ENCODE measurements at places on chromosomes 13 and 19.

DNA sequence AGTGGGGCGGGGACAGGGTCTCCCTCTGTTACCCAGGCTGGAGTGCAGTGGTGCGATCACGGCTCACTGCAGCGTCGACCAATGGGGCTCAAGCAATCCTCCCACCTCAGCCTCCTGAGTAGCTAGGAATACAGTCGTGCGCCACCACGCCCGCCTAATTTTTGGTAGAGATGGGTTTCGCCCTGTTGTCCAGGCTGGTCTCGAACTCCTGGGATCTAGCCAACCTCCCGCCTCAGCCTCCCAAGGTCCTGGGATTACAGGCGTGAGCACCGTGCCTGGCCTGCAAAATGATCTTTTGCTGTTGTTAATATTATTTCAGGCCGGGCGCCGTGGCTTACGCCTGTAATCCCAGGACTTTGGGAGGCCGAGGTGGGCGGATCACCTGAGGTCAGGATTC lies 621 bp upstream of the TGDS start:
- no peak for DNase-seq

- DNase-seq = no peak
Observed at GRCh38 chr19:29577649-29577963, 28.5 kb upstream of the POP4 start.

- DNase-seq = no peak
Observed at GRCh38 chr13:112986470-112986869, 17.5 kb downstream of the MCF2L start.

GRCh38 chr19:43439709-43440063 lies 25.0 kb downstream of the TEX101 start:
- DNase-seq = no peak

GRCh38 chr13:106241974-106242953 lies 293.2 kb downstream of the EFNB2 start:
- DNase-seq = no peak

- DNase-seq = no peak
Observed at GRCh38 chr19:28820289-28820688, 392.7 kb downstream of the UQCRFS1 start.

DNA sequence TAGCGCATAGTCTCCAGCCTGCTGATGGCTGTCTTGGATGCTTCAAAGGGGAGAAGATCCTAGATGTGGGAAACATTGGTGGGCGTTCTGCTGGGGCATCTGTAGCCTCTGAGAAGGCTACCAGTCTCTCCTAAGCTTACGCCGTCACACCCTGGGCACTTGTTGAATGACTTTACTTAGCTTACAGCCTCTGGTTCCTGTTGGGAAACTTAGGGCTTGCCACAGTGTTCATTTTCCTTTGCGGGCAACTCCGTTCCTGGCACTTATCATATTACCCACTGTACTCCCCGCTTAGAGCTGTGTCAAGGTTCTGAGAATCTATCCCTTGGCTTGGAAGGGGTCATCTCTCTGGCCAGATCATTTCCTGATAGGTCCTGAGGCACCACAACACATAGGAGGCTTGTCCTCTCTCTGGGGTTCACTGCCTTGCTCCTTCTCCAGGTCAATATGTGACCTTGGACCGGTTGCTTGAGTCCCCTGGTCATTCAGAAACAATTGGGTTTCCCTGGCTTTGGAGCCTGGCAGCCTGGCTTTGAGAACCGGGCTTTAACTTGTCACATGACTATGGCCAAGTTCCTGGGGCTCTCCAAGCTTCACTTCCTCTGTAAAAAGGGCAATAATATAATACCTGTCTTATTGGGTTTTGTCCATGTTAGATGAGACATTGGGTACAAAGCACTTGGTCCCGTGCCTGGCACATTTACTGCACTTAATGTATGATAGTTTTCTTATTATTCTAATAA lies 20.5 kb upstream of the ALOX5AP start:
- no peak for DNase-seq

DNA sequence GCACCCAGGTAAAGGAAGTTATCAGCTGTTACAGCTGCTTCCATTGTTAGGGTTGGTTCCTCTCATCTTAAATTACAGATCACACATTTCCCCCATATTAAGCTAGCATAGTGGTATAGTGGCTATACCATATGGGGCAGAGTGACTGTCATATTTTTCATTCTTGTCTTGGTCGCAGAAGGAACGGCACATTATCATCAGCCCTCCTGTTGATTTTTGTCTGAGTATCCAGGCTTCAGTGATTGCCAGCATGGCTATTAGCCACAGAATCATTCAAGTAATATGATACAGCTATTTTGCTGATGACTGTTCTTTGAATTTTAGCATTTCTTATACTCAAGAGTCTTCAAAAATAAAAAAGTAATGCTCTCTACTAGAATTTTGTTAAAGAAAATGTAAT lies 240.9 kb downstream of the LIG4 start:
- no peak for DNase-seq

- no peak for DNase-seq
Observed at GRCh38 chr13:39538816-39539790, 63.9 kb downstream of the LHFPL6 start.

DNA sequence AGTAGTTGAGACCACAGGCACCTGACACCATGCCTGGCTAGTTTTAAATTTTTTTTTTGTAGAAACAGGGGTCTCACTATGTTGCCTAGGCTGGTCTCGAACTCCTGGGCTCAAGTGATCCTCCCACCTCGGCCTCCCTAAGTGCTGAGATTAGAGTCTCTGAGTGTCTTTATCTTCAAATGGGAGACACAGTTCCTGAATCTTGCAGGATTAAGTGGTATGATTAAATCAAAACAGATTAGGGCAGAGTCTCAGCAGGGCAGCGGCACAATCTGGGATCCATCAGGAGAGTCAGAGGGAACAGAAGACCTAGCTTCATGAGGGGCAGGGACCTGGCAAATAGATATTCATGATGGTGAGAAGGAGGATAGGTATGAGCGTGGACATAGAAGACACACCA lies 953 bp downstream of the RLN3 start:
- DNase-seq = no peak

DNA sequence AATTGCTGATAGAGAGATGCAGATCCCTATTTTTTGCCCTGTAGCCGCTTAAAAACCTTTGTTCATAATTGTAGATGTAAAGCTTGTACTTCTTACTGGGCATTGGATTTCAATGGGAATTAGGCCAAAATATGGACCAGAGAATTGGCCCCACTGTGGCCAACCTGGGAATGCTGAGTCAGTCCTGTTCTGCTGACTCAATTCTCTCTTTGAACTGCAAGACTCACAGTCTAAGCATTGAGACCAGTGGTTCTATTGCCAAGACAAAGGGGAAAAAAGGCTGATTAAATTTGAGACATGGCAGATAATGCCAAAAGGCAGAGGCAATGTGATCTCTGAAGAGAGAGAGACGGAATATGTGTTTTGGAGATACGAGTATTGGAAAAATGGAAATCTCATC lies 72.5 kb upstream of the UBL3 start:
- DNase-seq = no peak

DNA sequence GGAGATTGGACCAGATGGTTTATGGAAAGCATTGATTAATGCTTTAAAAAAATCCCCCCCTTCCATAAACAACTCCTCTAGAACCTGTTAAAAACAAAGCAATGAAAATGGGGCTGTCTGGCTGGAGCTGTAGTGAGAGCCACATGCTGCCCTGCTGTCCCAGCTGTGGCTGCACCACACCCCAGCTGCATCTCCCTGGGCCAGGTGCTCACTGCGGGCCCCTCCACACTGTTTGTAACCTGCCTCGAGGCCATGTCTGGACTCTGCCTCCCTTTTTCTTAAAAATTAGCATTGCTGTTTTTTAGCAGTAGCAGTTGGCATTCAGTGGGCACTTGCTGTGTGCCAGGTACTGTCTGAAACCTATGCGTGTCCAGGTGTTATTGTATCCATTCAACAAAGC lies 15.2 kb upstream of the F2RL3 start:
- DNase-seq = no peak

DNA sequence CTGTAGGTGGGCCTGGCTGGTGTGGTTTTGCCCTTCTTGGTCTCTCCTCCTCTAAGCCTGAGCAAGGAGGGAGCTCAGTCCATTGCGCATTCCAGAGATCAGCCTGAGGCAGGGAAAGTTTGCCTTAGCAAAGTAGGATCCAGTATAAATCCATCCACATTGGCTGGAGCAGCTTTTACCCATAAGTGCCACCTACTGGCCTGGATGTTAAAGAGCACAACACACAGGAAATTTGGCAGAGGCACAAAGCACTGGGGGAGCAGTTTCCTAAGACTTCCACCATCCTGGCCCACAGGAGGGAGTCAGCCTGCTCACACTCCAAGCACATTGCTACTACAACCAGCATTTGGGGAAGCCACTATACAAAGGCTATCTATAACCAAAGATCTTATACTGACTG lies 1124.2 kb downstream of the SLITRK1 start:
- DNase-seq = no peak

- DNase-seq = no peak
Observed at GRCh38 chr13:112053744-112054615, 13.0 kb upstream of the SOX1 start.

- peak; percentile 15 for DNase-seq
Observed at GRCh38 chr19:44303976-44304568, 753 bp downstream of the ZNF235 start.

- peak; percentile 33 for DNase-seq
Observed at GRCh38 chr13:98141509-98142379, 1.1 kb upstream of the FARP1 start.

- DNase-seq = no peak
Observed at GRCh38 chr13:82636119-82636518, 1246.2 kb downstream of the SLITRK1 start.

DNA sequence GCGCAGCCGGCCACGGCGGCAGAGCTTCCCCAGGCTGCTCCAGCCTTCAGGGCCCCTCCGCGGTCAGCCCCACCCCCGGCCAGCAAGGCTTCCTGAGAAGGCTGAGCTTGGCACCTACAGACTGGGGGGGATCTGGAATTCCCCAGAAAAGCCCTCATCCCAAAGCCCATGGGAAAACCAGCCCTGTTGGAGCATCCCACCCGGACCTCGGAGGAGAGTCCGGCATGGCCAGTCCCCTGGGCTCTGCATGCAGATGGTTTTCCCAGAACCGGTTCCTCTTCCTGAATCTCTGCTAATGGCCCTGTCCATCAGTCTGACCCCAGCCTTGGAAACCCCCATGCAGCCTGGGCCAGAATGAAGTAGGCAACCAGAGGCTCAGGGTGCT lies 10.3 kb downstream of the RASA3 start:
- DNase-seq = no peak

GRCh38 chr19:33393286-33394005 lies 19.9 kb downstream of the CEBPG start:
- DNase-seq = no peak

DNA sequence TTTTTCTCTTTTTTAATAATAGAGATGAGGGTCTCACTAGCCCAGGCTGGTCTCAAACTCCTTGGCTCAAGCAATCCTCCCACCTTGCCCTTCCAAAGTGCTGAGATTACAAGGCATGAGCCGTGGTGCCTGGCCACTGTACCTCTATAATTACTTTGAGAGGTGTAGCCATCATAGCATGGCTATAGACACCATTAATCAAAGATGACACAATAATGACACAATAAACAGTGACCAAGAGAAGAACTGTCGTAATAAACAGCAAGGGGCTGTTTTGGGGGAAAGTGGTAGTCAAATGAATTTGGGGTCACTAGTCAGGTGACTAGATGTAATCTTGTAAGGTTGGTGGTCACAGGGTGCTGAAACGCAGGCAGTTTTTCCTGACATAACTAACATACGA lies 30.4 kb downstream of the KLF5 start:
- DNase-seq = no peak

DNA sequence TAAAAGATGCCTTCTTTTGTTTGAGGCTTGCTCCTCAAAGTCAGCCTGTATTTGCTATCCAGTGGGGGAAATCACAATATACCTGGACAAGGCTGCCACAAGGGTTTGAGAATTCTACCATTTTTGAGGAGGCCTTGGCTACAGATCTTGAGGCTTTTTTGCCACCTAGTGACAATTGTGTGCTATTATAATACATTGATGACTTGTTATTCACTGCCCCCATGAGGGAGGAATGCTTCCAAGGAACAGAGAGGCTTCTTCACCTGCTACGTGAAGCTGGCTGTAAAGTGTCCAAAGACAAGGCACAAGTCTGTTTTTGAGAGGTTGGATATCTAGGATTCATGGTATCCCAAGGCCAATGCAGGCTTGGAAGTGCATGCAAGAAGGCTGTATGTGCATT lies 72.5 kb downstream of the ZNF708 start:
- no peak for DNase-seq

GRCh38 chr19:14166999-14167575 lies 30.7 kb upstream of the ASF1B start:
- DNase-seq = no peak

- no peak for DNase-seq
Observed at GRCh38 chr13:89490661-89491060, 1819.5 kb downstream of the SLITRK5 start.

GRCh38 chr13:44755872-44756271 lies 179.7 kb upstream of the TSC22D1 start:
- no peak for DNase-seq

DNA sequence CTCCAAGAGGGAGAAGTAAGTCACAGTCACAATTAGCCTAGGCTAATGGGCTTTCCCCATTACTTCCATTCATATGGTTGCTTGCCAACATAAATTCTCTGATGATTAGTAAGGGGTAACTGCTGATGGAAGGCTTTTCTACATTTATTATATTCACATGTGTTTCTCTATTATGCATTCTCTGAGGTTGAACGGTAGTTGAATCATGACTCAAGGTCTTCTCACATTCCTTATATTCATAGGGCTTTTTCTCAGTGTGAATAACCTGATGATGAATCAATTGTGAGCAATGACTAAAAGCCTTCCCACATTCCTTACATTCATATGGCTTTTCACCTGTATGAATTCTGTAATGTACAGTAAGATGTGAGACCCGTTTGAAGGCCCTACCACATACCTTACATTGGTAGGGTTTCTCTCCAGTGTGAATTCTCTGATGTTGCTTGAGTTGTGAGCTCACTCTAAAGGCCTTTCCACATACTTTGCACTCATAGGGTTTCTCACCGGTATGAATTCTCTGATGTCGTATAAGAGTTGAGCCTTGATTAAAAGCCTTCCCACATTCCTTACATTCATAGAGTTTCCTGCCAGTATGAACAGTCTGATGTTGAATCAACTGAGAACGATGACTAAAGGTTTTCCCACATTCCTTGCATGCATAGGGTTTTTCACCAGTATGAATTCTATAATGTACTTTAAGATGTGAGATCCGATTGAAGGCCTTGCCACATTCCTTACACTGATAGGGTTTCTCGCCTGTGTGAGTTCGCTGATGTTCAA lies 9.3 kb downstream of the ZNF582 start:
- no peak for DNase-seq

- no peak for DNase-seq
Observed at GRCh38 chr13:46405457-46405856, 18.4 kb upstream of the RUBCNL start.

- no peak for DNase-seq
Observed at GRCh38 chr13:30401347-30401746, 20.9 kb upstream of the UBE2L5 start.

Measured in endothelial cell (in vitro differentiated cells).